ENCODE measurements at places on chromosomes 3 and 15. TPM values are rescaled to one million over a fixed set of nuclear protein-coding genes. Genes with fewer than 3 reads are reported as not detected.
A peak's percentile ranks its signal among the peaks of the same experiment; 100 is the strongest.

GRCh38 chr3:17638356-17638755, 104.1 kb downstream of the TBC1D5 start:
- no peak for DNase-seq

- no peak for DNase-seq
Observed at GRCh38 chr3:179682426-179683080, 29.7 kb downstream of the USP13 start.

GRCh38 chr15:45205192-45205591, 17.4 kb upstream of the SHF start:
- DNase-seq = peak; percentile 69

DNA sequence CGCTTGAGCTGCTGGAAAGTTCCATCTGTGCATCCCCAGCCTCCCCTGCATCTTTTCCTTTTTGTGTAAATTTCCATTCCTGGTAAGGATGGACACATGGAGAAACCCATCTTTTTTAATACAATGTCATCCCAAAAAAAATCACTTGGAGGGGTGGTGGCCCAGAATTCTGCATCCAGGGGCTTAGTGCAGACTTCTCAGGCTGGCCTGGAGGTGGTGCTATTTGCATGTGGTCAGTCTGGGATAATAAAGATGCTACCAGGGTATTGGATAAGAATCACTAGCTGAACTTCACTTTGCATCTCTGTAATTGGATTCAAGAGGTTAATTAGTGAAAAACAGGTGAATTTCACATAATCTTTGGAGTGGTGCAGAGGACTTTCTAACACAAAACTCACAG, 1.8 kb upstream of the ZSCAN2 start:
- no peak for DNase-seq

The UBL7 gene
- 35.8 TPM for total RNA-seq

- no peak for DNase-seq
Observed at GRCh38 chr3:19945969-19946831, 697 bp upstream of the RAB5A start.

DNA sequence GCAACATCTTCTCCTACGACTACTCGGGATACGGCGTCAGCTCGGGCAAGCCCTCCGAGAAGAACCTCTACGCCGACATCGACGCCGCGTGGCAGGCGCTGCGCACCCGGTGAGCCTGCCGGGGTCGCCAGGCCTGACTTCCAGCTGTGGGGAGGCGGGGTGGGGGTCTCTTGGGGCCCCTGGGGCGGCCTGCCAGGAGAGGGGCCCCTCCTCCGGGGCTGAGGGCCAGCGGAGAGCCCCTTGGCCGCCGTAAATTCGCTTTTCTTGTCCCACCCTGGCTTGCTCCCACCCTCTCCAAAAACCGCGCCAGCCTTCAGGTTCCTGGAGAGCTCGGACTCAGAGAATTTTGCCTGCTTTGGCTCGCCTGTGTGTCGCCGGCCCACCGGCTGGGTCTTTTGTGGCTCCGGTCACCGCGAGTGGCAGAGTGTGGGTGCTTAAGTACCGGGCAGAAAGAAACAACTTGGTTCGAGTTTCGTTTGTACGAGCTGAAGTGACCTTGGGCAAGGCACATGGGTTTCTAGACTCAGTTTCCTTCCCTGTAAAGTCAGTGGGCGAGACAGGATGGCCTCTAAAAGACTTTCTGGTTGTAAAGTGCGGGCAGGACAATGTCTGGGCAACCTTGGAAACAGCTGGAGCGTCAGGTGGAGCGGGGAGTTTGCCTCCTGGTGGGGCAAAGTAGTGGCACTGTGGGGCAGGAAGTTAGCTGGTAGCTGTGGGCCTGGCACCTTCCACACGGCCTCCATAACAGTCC, 976 bp downstream of the ABHD17C start:
- DNase-seq = no peak

The ISLR gene
- 23.2 TPM for total RNA-seq

The SYNPR gene
- total RNA-seq = 5.9 TPM

DNA sequence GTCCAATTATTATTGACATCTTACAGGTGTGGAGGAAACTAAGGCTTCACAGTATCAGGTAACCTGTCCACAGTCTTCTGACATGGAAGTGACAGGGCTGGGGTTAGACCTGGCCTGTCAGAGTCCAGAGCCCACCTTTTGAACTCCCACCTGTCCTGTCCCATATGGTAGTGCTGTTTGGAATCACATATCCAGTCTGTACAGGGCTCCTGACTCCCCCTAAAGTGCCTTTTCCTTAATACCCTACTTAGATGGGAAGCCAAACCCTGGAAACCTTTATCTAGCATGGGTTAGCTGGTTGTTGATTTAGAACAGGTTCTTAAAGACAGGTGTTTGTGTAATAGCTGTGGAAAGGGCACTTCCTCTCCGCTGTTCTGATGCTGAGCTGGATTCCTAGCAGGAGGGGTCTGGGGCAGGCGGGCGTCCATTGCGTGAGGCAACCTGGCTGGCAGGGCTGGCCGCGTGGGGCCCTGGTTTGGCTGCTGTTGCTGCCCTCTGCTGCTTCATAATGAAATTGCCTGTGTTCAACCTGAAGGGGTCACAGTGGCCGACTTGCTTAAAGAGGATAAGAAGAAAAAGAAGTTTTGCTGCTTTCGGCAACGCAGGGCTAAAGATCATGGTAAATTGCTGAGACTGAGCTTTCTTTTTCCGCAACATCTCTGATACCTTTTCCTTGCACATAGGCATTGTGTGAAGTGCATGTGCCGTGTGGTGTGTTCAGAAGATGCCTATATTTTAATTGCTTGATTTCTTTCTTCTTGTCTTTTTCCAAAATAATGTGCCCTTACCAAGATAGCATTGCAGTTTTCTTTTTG, 136.2 kb downstream of the CHDH start:
- peak; percentile 77 for DNase-seq

DNA sequence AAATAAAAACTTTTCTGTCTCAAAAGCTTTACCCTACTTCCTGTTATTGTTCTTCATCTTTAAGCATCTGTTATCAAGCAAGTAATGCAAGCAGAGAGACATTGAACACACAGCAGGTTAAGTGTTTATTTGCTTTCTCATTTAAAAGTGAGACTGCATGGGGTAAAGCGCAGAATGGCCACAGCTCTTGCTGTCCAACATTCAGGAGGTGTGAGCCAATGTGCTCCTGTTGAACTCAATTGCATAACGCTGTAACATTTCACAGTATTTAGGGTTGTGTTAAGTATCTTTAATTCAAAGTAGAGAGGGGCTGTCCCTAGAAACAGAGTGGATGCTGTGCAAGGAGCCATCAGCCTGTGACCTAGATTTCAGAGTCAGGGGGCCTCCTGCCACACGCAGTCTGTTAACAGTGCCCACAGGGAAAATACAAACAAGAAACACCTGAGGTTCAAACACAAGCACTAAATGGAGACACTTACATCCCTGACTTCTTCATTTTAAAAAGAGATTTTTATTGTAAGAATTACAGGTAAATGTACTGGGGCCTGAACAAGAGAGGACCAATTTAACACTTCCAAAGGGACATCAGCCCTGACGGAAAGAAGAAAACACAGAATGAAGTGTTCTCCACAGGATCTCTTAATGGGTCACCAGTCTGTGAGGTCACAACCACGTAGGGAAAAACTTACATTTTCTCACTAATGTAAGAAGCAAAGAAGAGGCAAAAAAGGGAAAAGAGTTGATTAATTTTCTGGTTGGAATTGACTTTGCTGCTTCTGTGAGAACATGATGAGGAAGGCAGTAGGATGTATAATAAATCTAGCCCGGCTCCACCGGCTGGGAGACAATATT, 815.1 kb downstream of the VGLL3 start:
- DNase-seq = no peak

The ZNF710 gene
- 10.2 TPM for total RNA-seq

The MGLL gene
- 75.9 TPM for total RNA-seq

The SMC4 gene
- total RNA-seq = 18.7 TPM

DNA sequence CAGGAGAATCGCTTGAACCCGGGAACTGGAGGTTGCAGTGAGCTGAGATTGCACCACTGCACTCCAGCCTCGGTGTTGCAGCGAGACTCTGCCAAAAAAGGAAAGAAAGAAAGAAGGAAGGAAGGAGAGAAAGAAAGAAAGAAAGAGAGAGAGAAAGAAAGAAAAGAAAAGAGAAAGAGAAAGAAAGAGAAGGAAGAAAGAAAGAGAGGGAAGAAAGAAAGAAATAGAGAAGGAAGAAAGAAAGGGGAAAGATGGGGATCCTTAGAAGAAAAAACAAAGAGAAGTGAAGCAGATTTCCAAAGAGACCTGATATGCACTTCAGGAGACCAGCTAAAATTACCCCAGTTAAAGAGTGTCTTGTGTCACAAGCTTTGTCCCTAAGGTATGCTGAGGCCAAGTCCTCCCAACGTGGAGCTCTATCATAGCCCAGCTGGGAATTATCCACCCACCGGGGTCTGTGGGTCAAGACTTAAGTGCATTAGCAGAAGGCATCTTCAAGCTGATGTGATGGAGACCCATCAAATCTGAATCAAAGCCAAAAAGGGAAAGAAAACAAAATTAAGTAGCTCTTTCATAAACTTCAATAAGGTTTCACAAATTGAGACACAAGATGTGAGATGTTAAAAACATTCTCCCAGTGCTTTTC, 17.8 kb upstream of the AKAP13 start:
- DNase-seq = no peak

DNA sequence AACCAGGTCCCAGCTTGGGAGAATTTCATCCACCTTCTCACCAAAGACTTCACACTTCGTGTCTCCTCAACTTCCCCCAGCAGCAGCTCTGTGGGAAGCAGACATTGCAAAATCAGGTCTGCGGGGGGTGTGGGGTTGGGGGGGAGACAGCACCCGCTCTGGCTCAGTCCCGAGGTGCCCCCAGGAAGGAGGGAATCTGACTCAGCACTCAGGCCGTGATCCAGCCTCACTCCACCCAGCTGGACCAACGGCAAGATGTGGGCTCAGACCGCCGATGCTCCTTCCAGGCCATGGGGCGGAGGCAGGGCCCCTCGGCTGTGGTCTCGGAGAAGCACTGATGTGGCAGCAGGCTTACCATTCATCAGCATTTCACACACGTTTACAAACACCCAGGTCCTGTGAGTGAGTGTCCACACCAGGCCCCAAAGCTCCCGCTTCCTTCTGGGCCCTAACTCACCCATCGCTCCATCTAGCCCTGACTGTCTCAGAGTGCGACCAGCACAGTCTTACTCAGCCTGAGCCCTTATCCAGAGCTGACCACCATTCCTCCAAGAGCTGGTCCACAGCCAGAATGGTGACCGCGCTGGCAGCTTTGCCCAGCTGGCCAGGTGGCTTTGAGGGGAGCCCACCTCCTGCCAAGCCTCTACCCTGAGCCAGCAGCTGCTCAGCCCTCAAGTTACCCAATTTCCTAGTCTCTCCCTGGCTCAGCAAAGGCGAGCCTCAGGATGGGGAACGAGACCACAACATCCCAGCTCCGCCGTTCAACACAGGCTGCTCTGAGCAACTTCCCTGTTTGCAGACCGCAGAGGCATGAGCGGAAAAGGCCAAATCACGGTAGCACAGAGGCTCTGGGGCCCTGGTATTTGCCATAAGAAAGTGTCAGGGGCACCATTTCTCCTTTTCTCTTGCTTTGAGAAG, 3.3 kb downstream of the STAB1 start:
- DNase-seq = peak; percentile 80

The ACTRT3 gene
- total RNA-seq = 2.4 TPM

DNA sequence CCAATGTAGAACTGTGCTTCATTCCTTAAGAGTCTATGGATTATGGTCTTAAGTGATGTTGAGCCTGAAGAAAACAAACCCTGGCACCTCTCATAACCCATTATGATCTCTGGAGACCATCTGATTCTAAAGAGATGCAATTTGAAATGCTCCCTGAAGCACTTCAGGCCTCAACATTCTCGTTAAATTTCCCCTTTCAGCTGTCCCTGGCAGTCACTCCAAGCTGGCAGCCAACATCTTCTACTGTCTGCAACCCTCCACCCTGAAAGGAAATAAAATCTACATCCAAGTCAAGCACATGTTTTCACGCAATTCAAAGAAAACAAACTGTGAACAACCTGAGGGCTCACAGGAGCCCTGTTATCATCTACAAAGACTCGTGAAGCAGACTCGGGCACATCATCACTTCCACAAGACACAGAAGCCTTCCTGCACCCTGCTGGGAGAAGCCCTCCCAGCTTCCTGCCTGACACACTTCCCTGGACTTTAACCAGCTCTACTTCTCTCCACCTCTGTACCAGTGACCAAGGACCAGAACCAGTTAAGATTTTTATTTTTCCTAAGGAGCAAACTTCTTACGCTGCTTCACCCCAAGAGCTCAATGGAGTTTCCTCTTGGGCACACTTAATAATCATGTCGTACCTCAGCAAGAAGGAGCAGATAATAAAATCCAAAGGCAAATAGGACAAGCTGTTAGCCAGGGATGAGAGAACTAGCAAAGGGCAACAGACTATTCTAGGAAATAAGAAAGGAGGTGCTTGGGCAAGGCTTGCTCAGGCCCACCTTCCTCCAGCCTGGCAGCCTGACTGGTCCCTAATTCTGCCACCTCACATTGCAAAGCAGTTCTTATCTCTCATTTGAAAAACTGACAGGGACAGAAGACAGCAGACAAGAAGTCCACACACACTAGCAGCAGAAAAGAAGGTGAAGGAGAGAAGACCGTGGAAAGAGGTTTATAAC, 67.1 kb downstream of the MAGI1 start:
- DNase-seq = no peak

The AMT gene
- 17.4 TPM for total RNA-seq

The EFCAB12 gene
- total RNA-seq = 0.34 TPM

- no peak for DNase-seq
Observed at GRCh38 chr3:35777065-35777464, 137.7 kb downstream of the ARPP21 start.

DNA sequence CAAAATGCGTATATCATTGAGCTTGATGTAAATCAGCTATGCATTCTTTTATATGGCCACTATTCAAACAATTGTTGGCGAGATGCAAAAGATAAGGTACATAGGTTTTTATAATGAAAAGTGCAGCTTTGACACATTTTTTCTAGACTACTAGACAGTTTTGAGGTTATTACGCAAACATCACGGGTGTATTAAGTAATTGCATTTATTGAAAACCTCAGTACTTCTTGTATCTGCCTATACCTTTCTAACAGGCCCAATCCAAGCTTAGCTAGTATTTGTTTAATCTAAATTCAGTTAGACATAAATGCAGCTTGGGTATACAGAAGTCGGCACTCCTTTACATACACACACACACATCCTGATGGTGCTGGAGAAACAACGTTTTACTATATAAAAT, 2.7 kb downstream of the SPESP1 start:
- DNase-seq = no peak

DNA sequence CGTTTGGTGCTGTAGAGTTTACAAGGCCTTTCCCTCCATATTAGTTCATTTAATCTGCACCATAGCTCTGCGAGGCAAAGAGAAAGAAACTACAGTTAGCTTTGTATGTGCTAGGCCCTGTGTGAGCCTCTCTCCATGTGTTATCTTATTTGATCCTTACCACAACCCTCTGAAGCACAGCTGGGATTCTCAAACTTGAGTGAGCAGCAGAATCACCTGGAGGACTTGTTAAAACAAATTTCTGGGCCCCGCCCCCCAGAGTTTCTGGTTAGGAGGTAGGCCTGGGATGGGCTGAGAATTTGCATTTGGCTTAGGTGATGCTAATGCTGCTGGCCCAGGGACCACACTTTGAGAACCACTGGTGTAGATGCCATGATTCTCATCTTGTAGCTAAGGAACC, 12.3 kb downstream of the CA12 start:
- DNase-seq = no peak

- no peak for DNase-seq
Observed at GRCh38 chr3:161284989-161285388, 63.9 kb downstream of the NMD3 start.

The EXD1 gene
- total RNA-seq = not detected
